ENCODE measurements at places on chromosomes 4 and X. TPM values are rescaled to one million over a fixed set of nuclear protein-coding genes. Genes with fewer than 3 reads are reported as not detected.

The TECRL gene
- not detected for total RNA-seq

The TCEAL6 gene
- not detected for total RNA-seq

The CNGA1 gene
- not detected for total RNA-seq

The SLC6A14 gene
- total RNA-seq, result not detected

The HS3ST1 gene
- total RNA-seq, result 0.35 TPM

The PLK4 gene
- total RNA-seq, result 29.1 TPM

The CXCL3 gene
- total RNA-seq, result not detected

The SEC24B gene
- total RNA-seq, result 29.5 TPM

The CABS1 gene
- total RNA-seq, result not detected

The JADE3 gene
- total RNA-seq, result 1.6 TPM

The NXF3 gene
- total RNA-seq, result not detected

The MAGEA2B gene
- not detected for total RNA-seq

The DCTD gene
- total RNA-seq, result 150 TPM

The RNF4 gene
- 98.1 TPM for total RNA-seq

The GCNA gene
- total RNA-seq, result 3.9 TPM

The PALLD gene
- 0.47 TPM for total RNA-seq

The SH3BGRL gene
- total RNA-seq, result 31.1 TPM

The NHS gene
- 11.3 TPM for total RNA-seq

The CTAG1B gene
- not detected for total RNA-seq

The CPLX1 gene
- 0.13 TPM for total RNA-seq

The FAM120C gene
- total RNA-seq, result 8.2 TPM

The SLC49A3 gene
- 1.1 TPM for total RNA-seq

The PDLIM5 gene
- 27.0 TPM for total RNA-seq

The TMEM35A gene
- not detected for total RNA-seq

The APELA gene
- not detected for total RNA-seq

The RADX gene
- total RNA-seq, result 6.7 TPM

The SMARCA1 gene
- 0.11 TPM for total RNA-seq

The EXOC1L gene
- not detected for total RNA-seq

The FMR1NB gene
- total RNA-seq, result not detected

The P2RY4 gene
- total RNA-seq, result 0.18 TPM

The GRPR gene
- total RNA-seq, result 0.20 TPM

The RBM47 gene
- total RNA-seq, result 1.1 TPM

The TMEM156 gene
- total RNA-seq, result 7.3 TPM

The TMEM47 gene
- not detected for total RNA-seq

The TCEAL1 gene
- total RNA-seq, result 7.9 TPM

The BRS3 gene
- total RNA-seq, result not detected

The PPEF2 gene
- 0.11 TPM for total RNA-seq

Data from CD8-positive, alpha-beta memory T cell (primary cell).